SK-N-SH treated with all-trans-retinoic acid at 6 μM for 48 hours (cell line): ENCODE measurements at places on chromosomes 2 and 18.

GRCh38 chr2:3429066-3429610, 49.6 kb downstream of the TRAPPC12 start:
- ATAC-seq = no peak

- ATAC-seq = no peak
Observed at GRCh38 chr2:14615760-14616159, 16.8 kb upstream of the LRATD1 start.

DNA sequence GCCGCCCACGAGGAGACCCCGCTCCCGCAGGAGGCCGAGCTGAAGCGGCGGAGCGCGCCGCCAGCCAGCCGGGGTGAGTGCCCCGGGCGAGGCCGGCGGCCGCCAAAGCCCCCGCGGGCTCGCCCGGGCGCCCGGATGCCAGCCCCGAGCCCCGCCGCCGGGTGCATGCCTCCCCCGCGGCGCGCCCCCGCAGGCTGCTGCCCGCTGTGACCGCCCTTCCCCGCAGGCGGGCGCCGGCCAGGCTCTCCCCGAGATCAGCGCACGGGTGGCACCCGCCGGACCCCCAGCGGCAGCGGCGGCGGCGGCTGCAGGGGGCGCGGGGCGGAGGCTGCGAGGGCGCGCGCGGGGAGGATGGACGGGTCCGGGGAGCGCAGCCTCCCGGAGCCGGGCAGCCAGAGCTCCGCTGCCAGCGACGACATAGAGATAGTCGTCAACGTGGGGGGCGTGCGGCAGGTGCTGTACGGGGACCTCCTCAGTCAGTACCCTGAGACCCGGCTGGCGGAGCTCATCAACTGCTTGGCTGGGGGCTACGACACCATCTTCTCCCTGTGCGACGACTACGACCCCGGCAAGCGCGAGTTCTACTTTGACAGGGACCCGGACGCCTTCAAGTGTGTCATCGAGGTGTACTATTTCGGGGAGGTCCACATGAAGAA, 470 bp downstream of the KCNF1 start:
- ATAC-seq = no peak

DNA sequence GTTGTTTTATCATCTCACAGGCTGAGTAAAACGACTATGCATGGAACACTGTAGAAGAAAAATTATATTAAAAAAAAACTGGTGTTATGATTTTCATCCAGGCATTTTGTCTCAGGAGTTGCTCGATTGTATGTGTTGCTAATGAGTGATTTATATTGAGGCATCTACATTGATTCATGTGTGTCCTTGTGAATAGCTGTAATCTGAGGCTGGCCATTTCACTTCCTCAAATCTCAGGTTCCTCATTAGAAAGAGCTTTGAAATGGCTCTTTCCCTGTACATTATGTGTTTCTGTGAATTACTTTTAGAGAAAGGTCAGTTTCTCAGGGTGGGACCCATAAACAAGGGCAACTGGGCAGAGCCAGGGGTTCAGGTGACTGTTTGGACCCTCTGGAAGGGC, 2.3 kb downstream of the IL18R1 start:
- no peak for ATAC-seq

DNA sequence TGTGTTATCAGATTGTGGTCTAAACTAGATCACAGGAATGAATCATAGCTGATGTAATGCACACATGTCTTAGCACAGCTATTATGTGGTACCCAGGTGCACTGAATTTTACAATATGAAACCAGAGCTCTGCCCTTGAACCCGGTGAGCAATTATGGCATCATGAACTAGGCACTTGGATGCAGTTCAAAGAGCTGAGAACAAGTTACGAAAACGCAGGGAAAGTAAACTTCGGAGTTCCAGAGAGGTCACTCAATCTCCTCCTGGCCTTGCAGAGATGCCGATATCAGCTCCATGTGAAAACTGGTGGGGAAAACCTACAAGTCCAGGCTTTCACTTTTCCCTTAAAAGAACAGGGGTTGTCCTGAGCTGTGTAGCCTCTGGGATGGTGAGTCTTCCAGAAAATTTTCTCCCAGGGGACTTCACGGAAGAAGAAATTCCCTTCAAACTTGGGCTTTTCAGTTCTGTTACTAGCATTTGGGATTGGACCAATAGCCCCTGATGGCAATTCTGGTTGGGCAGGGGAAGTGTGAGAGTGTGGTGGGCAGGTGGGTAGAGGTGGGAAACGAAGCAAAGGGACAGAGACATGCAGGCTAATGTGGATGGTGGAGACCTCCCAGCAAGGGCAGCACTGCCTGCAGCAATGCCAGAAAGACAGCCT, 71.1 kb upstream of the SH3BP4 start:
- peak; percentile 73 for ATAC-seq

DNA sequence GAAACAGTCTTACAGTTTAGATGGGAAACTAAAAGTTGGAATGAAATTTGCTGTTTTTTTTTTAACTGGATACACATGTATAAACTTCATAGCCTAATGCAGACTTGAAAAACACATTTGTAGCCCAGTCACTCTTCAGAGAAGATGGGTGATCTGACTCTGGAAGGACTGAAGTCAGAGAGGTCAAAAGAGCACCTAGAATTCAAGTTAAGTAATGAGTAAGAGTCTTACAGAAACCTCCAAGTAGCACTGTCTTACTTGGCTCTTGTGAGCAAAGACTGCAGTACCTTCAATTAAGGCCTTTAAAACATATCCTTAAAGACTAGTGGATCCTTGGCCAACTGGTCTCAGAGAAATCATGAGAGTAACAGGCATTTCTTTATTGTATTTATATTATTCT, 41.9 kb downstream of the TRAPPC8 start:
- ATAC-seq = no peak

DNA sequence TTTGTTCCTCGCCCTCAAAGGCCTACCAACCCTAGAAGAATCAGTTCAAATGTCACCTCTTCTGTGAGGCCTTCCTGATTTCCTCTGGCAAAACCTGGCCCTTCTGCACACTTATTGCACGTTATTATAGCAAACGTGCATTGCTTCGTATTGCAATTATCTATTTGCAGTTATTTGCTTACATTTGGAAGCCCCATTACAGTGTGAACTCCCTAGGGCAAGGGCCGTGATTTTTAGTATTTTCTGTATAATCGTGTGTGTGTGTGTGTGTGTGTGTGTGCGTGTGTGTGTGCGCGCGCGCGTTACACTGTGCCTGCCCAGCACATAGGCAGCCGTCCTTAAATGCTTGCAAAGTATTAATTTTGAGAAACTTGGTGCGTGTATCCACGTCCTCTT, 460 bp upstream of the SEMA4F start:
- ATAC-seq = peak; percentile 46

GRCh38 chr2:109280804-109281203, 151.8 kb downstream of the SH3RF3 start:
- ATAC-seq = no peak

DNA sequence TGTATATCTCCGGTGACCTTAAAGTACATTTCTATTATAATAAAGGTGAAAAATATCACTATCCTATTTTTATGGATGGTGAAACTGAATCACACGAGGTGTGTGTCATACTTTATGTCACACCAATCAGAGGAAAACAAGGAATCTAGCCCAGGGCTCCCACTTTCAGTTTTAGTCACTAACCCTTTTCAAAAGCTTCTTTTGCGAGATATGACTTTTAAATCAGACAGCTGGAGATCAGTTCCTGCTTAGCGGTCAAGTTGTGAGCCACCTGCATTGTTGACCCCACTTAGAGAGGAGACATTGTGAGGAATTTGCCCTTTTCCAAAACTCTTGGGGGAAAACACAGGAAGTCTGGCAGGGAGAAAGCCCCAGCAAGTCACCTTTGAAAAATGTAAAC, 70.5 kb downstream of the CPS1 start:
- peak; percentile 34; the same call in 1 of the 3 replicates for ATAC-seq

DNA sequence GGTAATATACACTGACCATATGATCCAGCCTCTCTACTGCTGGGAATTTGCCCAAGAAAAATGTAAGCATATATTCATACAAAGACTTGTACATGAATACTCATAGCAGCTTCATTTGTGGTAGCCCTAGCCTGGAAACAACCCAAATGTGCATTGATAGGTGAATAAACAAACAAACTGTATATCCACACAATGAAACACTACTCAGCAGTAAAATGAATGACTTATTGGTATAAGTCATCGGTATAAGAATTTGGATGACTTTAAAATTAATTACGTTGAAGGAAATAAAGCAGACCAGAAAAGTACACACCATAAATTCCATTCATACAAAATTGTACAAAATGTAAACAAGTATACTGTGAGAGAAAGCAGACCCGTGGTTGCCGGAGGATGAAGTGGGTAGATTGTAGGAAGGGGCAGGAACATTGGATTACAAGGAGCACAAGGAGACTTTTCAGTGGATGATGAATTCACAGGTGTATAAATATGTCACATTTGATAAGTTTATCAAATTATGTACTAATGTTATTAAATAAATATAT, 376.7 kb downstream of the TDRD15 start:
- ATAC-seq = no peak
